Stimulated activated CD8-positive, alpha-beta memory T cell treated with anti-CD3 and anti-CD28 coated beads, Interleukin-4, amount 100 ng/mL, for 48 hours (primary cell): ENCODE measurements at places on chromosomes 11 and 22.
A peak's percentile ranks its signal among the peaks of the same experiment; 100 is the strongest.

DNA sequence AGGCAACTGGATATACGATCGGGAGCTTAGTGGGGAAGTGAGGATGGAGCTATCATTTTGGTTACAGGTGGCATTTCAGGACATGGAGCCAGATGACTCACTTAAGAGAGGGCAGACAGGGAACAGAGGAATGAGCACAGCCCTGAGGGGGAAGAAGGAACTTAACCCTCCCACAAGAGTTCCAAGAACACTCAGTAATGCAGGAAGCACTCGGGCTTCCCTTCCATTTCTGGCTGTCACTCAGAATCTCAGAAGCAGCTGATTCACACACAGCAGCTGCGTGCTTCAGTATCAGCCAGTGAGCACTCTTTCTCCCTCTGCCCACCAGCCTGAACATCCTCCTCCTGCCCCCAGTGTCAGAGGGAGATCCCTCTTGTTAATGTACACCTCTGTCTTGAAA, 34.8 kb downstream of the EFCAB6 start:
- DNase-seq = no peak

- DNase-seq = no peak
These were observed 44.9 kb downstream of the OR4C46 start for GRCh38 chr11:54558919-54559318.

- no peak for DNase-seq
These were observed 941.7 kb downstream of the NTM start for GRCh38 chr11:132312161-132312560.

- no peak for DNase-seq
These were observed 370.0 kb downstream of the TBC1D22A start for GRCh38 chr22:47132428-47132825.

DNA sequence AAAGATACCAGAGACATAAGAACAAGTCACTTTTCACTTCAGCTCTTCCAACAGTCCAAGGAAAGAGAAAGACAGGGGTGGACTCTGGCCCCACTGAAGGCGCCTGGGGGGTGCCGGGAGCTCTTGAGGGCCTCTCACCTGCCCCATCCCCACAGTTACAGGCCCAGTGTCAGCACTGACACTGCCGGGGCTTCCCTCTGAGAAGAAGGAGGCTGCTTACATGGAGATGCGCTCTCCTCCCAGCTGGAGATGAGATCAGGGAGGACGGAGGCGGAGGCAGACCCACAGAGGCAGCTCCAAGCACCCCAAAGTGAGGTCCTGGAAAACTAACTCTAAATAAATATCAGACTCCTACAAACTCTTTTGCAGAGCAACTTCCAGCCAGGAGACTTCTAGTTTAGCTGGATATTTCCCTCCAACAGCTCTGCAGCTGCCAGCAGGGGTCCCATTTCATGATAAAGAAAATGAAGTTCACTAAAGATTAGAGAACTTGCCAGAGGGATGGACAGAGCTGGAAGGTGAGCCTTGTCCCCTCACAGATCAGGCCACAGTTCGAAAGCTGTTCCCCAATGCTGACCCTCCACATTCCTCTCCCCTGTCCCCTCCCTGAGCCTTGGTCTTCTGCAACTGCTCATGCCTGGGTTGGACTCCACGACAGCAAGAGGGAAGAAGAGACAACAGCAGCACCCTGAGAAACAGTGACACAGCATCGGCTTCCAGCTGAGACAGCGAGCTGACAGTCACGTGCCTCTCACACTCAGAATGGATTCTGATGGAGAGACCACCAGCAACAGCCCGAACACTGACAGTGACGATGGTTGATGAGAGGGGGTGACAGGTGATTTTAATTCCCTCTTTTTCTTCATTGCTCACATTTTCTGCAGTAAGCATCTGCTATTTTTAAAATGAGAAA, 5.8 kb downstream of the CARS1 start:
- no peak for DNase-seq

DNA sequence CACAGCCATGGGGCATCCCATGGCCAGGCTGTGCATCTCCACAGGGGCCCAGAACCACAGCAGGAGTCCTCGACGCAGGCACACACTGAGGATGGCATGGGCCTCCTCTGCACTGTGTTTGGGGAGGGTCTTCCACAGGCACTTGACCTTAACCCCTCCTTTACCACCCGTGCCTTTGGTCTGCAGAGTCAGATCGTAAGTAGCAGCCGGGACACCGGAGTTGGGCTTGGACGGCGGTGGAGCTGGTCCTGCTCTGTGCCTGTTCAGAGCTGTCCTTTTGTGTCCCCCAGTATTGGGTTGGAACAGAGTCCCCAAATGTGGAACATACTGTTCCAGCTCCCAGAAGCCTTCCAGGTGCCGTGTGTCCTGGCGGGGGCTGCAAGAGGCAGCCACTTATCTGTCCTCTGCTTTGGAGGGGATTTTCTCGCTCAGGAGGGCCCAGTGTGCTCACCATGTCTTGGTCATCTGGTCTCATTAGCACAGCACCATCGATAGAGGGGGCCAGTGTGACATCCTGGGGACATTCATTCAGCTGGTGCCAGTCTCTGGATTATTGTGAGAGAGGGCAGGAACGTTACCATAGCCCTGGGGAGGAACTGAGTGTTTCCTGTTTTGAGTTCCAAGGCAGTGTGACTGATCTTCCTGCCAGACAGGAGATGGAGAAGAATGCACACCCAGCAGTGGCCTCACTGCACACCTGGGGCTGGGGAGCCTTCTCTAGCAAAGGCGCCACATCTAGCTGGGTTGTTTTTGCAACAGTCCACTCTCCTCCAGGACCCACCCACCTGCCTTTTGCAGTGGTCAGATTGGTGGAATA, 12.4 kb downstream of the CRELD2 start:
- DNase-seq = peak; percentile 66

- DNase-seq = no peak
These were observed 14.1 kb downstream of the IGLL5 start for GRCh38 chr22:22901578-22902218.

- DNase-seq = no peak
These were observed 5.4 kb downstream of the LRRC32 start for GRCh38 chr11:76665172-76665571.

- DNase-seq = peak; percentile 44
These were observed 581 bp upstream of the EIF3L start for GRCh38 chr22:37848587-37849088.

DNA sequence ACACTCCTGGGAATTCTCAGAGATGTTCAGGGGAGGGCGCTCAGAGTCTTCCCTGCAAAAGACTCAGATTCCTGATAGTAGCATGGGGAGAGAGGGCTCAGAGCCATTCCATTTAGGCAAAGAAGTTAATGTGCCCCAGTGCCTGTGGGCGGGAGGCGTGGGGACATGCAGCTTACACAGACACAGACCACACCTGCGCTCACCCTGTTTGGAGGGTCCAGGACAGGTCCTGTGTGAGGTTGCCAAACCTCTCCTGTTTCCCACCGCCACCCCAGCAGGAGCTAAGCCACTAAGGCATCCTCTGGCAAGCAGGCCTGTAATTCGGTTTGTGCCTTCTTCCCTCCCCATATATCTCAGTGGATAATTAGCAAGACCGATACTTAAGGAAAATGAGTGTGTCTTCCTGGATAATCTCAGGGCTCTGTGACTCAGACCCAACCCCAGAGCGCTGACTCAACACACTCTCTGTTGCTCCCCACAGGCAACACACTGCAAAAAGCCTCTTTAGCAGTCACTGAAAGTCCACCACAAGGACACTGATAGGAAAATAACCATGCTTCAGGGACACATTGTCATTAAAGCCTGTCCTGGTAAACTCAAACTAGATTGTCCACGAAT, 118.9 kb upstream of the LMO1 start:
- DNase-seq = no peak

- no peak for DNase-seq
These were observed 47.7 kb downstream of the DKK3 start for GRCh38 chr11:11960687-11961086.
